Skin of body (tissue), 3 donors: ENCODE measurements at places on chromosomes 5 and 9. TPM values are rescaled to one million over a fixed set of nuclear protein-coding genes. Genes with fewer than 3 reads are reported as not detected.

DNA sequence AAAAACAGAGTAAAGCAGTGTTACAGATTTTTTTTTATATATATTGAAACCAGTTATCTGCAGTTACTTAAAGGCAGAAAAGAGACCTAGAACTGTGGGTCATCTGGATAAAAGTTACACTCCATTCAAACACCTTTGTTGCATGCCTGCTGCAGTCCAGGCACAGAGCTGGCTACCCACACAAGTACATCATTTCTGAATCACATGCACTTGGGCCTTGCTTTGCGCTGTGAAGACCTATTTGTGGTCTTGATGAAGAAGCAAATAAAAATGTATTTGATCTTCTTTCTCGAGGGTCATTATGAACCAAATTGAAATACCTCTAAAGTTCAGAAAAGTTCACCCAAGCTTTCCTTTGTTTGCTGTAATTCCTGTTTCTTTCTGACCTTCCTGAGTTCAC, 503.0 kb upstream of the ZNF608 start:
- no peak for DNase-seq

GRCh38 chr5:111548348-111548950, 36.1 kb upstream of the STARD4 start:
- DNase-seq: no peak

GRCh38 chr9:98344581-98344980, 89.1 kb upstream of the TBC1D2 start:
- no peak for DNase-seq

DNA sequence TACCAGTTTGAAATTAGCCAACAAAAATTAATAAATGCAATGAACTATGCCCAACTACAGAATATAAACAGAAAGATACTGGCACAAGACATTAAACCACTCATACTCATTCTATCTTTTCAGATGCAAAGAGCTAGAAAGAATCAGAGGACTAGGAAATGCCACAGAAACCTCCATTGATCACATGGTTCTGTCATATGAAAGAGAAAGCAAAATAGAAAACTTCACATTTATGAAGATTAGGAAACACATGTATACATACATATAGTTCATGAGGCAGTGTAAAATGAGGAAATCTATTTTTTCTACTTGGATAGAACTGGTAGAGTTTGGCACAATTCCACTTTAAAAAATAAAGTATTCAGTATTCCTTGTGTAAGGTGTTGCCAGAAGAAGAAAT, 275.1 kb upstream of the PTGER4 start:
- no peak for DNase-seq

IFNA2 gene
- total RNA-seq: not detected

DNA sequence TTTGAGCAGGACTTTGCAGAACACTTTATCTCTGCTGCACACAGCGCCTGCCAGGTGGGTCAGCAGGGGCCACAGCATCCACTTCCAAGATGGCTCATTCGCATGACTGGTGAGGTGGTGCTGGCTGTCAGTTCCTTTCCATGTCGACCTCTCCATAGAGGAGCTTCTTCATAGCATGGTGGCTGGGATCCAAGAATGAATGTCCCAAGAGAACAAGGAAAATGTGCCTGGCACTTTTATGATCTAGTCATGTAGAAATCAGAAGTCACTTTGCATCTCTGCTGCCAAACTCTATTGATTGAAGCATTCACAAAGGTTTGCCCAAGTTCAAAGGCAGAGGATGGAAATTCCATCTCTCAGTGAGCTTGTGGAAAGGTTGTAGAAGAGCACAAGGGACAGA, 85.0 kb downstream of the GALNT10 start:
- DNase-seq: no peak

DNA sequence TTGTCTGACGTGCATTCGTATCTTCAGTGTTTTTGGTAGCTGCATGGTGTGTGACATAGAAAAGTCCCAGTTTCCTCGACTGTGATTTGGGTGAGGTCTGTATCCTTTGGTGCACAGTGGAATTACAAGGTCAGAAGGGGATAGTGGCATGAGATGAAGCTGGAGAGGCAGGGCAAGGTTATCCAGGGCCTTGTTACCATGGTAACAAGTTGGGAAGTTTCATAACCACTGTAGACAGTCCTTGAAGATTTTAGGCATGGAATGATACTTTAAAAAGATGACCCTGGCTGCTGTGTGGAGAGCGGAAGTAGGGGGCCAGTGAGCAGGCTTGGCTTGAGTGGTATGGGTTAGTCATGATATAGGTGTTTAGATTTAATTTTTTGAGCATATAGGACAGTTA, 11.9 kb downstream of the EHMT1 start:
- DNase-seq: no peak

- no peak for DNase-seq
Observed at GRCh38 chr5:171313481-171314206, 4.6 kb downstream of the TLX3 start.

DNA sequence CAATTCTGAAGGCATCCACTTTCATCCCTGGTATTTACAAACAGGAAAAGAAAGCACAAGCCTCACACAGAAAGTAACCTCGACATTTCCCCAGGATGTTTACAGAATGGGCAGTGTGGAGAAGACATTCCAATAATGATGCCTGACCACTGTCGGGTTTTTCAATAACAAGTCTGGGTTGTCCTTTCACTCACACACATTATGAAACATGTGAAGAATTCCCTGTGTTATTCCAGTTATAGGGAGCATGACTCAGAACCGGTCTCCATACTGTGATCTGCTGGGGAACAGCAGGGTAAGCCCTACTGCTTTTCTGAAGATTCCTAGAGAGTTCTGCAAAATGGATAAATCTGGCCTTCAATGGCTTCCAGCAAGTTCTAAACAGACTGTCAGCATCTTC, 155.3 kb downstream of the ADAMTS12 start:
- DNase-seq: no peak

BTNL8 gene
- 0.49 TPM for total RNA-seq

SHB gene
- total RNA-seq: 10.9 TPM
